ENCODE measurements at places on chromosomes 2 and 18.
A peak's percentile ranks its signal among the peaks of the same experiment; 100 is the strongest.

DNA sequence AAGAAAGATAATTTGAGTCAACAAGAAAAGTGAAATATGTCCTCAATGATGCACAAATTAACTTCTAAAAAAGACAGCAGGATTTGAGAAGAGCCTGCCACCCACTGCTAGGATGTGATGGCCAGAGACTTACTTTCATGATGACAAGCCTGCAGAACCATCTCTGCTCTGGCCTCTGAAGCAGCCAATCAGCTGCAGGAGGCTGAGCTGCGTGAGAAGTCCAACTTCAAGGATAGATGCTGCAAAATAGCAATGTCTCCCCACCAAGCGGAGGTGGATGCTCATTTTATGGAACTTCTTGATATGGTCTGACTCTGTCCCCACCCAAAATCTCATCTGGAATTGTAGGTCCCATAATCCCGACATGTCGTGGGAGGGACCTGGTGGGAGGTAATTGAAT lies 53.1 kb downstream of the CYRIA start:
- no peak for DNase-seq

GRCh38 chr2:180520921-180521581 lies 459.4 kb upstream of the UBE2E3 start:
- peak; percentile 47 for DNase-seq

DNA sequence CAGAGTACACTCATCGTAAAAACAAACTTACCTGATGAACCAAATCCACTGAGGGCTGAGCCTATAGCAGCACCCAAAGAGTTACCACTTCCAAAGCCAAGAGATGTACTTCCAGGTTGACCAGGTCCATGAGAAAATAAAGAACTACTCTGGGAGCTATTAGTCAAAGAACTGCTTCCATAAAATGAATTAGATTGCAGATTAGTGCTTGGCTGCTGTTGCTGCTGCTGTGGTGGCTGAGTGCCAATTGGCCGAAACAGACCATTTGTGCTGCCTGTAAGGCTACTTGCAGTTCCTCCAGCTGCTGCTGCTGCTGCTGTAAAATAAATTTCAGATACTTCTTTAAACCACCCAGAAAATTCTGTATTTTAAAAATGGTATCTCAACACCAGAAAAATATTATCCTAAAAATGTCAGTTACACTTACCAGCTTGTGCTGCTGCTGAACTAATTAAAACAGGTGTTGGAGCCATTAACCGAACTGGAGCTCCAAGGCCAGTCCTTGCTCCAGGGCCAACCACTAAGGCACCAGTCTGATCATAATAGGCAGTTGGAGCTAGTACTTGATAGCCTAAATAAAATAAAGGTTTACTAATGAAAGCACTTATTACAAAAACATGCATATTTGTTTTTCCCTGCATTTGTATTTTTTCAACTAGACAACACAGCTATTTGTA lies 58.1 kb upstream of the SDC1 start:
- no peak for DNase-seq

GRCh38 chr2:165273176-165273575 lies 34.0 kb downstream of the SCN2A start:
- DNase-seq, result no peak

GRCh38 chr18:65522907-65523306 lies 227.9 kb upstream of the CDH7 start:
- no peak for DNase-seq

- DNase-seq, result no peak
Observed at GRCh38 chr2:178403671-178404306, 47.2 kb downstream of the PRKRA start.

DNA sequence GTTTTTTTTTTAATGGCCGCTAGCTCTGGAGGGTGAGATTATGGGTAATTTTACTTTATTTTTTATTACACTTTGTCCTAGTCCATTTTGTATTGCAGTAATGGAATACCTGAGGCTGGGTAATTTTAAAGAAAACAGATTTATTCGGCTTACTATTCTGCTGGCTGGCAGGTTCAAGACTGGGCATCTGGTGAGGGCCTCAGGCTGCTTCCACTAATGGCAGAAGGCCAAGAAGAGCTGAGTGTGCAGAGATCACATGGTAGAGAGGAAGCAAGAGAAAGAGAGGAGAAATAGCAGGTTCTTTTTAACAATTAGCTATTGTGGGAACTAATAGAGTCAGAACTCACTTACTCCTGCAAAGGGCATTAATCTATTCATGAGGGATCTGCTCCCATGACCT lies 52.4 kb upstream of the ARHGAP28 start:
- no peak for DNase-seq

GRCh38 chr2:188318161-188318749 lies 26.6 kb downstream of the GULP1 start:
- no peak for DNase-seq

GRCh38 chr2:20640411-20641122 lies 10.3 kb downstream of the HS1BP3 start:
- no peak for DNase-seq

GRCh38 chr2:54029721-54030395 lies 59.1 kb upstream of the PSME4 start:
- DNase-seq, result peak; percentile 16

DNA sequence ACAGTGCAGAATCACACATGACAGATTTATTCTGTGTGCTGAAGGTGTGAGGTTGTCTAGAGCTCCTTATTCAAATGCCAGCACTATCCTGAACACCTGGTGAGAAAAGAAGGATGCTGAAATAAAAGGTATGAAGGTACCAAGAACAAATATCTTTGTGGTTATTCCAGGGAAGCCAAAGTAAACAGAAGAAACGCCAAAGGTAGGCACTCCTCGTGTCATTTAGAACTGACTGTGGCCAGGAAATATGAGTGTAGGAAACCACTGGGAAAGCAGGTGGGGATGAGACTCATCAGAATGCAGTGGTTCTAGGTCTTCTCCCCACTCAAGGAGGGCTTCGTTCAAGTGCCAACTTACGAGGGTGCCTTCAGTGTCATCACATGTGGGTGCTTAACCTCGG lies 80.8 kb downstream of the KIF5C start:
- DNase-seq, result no peak

DNA sequence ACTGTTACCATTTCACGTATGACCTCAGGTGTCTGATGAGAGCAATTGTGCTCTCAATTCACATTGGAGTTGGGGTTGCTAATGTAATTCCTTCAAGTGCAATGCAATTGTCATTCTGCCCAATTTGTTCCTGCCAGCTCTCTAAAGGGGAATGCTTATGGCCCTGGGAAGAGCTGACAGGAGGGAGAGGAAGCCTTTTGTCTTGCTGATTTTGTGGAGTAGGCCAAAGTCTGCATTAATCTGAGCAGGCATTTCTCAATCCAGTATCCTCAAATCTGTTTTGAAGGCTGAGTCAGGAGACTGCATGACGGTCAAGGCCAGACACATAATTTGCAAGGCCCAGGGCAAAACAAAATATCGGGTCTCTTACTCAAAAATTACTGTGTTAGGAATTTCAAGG lies 326.4 kb upstream of the SPHKAP start:
- no peak for DNase-seq

DNA sequence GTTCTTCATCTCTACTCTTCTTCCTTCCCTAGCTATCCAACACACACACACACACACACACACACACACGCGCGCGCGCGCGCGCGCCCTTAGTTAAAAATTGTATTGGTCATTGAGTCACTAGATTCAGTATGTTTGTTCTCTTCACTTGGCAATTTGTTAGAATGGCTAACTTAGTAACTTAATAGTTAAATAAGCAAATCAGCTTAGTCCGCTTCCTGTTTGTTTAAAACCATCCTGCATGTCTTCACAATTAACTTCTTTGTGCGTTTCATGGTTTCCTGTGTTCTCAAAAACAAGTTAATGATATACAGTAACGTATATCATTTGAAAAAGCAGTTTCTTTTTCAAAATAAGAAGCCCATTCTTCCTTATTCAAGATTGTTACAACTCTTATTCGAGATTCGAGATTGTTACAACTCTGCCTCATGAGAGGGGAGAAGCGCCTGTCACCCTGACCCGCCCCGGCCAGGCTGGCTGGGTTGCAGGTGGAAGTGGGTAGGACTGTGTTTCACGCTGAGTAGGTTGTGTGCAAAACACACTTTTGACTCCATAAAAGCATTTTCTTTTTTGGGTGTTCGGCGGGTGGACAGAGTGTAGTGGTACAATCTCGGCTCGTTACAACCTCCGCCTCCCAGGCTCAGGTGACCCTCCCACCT lies 9.5 kb upstream of the CNNM3 start:
- DNase-seq, result no peak

DNA sequence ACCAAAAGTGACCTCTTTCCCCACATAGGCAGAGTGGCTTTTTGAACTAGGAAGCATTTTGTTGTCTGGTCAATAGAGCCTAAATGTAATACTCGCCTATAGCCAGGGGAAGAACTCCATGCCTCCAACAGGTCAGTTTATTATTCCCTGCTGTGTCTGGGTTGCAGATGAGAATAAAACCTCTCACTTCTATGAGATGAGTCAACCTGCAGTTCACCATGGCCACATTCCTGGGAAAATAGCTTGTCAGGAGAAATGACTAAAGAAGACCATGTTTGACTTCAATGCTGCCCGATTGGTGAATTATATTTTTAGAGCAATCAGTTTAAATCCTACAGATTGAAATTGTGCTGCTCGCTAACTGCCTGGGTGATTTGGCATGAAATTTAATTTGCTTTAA lies 46.7 kb upstream of the LRRTM1 start:
- DNase-seq, result peak; percentile 79

DNA sequence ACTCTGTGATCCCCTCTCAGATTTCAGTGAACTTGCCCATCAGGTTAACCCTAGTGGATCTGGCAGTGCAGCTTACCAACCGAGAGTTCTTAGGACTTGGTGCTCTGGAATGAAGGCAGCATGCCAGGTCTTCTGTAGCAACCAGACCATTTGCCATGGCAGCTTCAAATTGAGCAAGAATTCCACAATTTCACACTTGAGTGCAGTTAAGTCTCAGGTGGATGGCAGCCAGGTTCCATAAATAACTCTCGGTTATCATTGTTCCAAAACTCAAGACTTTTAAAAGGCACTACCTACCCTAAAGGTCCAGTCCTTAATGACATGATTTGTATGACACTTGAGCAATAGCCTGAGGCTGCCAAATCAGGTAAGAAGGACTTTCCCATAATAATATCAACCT lies 48.1 kb downstream of the GALNT3 start:
- DNase-seq, result peak; percentile 18

DNA sequence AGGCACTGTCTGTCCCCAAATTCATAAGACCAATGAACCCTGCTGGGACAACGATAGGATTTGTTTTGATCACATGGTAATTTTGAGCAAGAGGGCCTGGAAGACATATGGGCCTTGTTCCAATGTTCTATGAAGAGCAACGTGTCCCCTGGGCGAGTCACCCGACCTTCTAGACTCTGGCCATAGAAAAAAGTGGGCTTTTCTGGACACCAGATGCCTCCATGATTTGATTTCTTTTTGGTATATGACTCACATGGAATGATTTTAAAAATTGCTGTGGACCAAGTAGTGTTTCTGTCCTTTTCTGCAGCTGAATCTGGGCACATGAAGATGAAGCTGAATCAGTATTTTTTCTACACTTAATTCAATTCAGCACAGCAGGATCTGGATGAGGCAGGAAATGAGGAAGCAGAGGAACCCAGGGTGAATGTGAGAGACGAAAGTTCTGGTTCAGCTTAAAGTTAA lies 104.9 kb downstream of the CDC42EP3 start:
- DNase-seq, result peak; percentile 88

- DNase-seq, result no peak
Observed at GRCh38 chr2:71154798-71155197, 24.4 kb downstream of the MPHOSPH10 start.

DNA sequence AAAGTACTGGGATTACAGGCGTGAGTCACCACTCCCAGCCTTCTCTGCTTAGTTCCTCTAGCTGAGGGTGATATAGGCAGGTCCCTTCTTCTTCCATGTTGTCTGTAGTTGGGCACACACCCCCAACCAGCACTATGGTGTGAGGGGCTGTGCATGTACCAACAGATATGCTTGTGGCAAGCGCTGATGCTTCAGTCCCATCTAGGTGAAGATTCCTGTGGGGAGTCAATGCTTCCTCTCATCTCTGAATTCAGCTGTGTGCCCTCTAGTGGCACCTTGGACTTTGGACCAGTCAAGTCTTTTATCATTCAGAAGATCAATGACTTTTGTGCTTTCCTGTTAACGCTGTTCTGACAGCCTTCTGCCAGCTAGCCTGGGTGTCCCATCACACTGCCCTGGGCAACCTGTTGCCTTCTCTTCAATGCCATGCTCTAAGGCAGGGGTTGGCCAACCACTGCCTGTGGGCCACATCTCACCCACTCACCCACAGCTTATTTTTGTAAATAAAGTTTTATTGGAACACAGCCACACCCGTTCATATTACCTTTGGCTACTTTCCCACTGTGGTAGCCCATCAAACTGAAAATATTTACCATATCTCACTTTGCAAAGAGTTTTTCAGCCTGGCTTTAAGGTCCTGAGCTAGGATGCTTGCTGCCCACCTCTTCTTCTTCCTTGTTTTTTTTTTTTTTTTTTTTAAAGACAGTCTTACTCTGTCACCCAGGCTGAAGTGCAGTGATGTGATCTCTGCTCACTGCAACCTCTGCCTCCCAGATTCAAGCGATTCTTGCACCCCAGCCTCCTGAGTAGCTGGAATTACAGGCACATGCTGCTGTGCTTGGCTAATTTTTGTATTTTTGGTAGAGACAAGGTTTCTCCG lies 51.0 kb downstream of the NPAS2 start:
- DNase-seq, result no peak

- DNase-seq, result no peak
Observed at GRCh38 chr2:50391556-50391955, 640.4 kb downstream of the NRXN1 start.

DNA sequence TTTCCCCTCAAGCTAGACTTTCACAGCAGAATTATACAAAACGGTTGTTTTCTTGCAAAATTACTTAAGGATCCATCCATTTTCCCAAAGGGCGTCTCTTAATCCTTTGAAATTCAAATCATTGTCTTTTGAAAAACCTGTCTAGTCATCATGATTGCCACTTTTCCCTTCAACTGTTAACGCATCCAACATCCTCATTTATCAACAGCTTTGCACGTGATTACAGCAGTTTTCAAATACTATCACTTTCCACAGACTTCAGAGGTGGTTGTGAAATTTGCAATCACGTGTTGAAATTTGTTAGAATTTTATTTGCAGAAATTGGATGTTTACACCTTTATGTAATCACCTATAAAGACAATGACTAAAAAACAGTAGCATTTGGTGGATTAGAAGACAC lies 304.4 kb upstream of the SLC39A10 start:
- no peak for DNase-seq

GRCh38 chr2:239339726-239340601 lies 60.9 kb downstream of the HDAC4 start:
- no peak for DNase-seq

DNA sequence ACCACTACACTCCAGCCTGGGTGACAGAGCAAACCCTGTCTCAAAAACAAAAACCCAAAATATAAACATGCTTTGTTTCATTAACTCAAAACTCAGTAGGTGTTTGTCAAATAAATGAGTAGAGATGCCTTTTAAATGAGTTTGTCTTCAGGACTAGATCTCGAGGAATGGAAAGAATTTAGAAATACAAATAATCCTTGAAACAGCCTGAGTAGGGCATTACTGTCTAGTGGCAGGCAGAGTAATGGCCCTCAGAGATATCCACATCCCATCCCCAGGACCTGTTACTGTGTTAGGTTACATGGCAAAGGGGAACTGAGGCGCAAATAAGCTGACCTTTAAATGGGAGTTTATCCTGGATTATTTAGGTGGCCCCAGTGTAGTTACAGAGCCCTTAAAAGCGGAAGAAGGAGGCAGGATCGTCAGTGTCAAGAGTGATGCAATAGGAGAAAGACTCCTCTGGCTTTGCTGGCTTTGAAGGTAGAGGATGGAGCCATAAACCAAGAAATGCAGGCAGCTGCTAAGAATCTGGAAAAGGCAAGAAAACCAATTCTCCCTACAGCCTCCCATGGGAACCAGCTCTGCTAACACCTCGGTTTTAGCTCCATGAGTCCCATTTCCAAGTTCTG lies 63.0 kb downstream of the CABLES1 start:
- DNase-seq, result no peak

- DNase-seq, result peak; percentile 92
Observed at GRCh38 chr18:58314284-58314683, 270.3 kb downstream of the NEDD4L start.
